ENCODE measurements at places on chromosomes 5 and 9.

DNA sequence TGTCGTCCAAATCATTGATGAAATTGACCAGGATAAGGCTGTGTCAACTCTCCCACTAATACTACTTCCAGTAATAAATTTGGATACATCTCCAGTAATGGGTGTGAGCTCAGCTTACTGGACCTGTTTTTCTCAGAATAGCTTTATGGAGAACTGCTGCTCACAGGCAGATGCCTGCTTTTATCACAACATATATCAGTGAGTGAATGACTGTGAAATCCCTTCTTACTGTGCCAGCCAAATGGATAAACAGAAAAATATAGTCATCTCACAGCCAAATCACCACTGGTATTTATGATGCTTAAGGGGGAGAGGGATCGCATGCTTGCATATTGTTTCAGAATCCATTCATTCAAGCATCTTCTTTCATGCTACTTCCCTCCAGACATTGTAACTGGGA is 148.4 kb upstream of the PAPPA start:
- DNase-seq = no peak

GRCh38 chr9:108322326-108323098 is 533.3 kb downstream of the ACTL7B start:
- no peak for DNase-seq

- no peak for DNase-seq
Measured at GRCh38 chr9:125393426-125393825, 131.8 kb downstream of the GAPVD1 start.

DNA sequence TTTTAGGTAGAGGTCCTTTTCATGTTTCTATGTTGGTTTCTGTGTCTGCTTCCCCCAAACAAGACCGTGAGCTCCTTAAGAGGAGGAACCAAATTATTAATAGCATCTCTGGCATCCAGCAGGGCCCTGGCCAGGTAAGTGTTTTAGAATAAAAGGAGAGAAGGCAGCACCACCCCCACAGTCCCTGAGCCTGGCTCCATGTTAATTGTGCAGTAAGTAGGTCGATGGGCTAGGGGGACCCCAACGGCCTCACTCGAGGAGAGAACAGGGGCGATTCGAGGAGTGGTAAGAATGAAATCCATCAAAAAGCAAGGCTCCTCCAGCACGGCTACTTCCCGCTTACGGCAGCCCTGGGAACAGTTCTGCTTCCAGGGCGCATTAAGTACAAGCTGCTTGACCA is 67.0 kb downstream of the GABBR2 start:
- no peak for DNase-seq

DNA sequence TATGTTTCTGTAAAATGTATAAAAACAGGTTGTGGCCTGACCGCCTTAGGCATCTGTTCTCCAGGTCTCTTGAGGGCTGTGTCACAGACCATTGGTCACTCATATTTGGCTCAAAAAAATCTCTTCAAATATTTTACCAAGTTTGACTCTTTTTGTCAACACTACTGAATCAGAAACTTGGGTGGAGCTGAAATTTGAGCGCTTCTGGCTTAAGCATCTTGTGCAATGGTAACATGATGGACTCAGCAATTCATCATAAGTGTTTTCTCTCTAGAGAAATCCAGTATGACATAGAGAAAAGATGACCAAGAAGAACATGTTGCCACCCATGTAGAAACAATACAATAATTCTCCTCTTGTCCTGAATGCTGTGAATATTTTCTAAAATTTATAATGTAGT is 387.9 kb downstream of the MAT2B start:
- DNase-seq = no peak

DNA sequence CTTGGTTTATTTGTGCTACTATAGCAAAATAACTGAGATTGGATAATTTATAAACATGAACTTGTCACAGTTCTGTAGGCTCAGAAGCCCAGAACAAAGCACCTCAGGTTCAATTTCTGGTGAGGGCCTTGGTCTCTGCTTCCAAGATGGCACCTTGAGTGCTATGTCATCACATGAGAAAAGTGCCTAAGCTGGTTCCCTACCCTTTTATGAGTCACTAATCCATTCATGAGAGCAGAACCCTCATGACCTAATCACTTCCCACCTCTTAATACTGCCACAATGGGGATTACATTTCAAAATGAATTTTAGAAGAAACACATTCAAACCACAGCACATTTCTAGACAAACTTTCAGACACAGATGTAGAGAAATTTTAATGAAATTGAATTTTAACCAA is 98.2 kb upstream of the PRSS3 start:
- no peak for DNase-seq

- no peak for DNase-seq
Measured at GRCh38 chr5:11540112-11540511, 364.1 kb downstream of the CTNND2 start.

- DNase-seq = no peak
Measured at GRCh38 chr9:37675661-37676060, 24.9 kb downstream of the FRMPD1 start.

- DNase-seq = no peak
Measured at GRCh38 chr5:178981381-178981780, 13.7 kb downstream of the GRM6 start.

DNA sequence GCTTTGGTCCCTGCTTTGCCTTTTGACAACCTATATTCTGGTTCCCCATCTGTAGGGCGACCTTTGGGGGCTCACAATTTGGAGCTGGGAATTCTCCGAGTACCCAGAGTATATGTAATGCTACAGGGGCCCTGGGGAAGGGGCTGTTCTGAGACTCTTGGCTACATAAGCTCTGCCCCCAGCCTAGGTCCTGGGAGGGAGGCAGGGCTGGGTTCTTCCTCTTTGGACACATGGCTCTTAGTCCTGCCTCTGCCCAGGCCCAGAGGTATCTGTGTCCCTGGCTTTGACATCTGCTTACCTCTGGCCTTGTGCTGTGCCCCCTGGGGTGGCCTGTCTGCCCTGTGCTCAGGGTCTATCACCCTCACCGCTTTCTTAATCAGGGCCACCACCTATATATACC is 181.6 kb downstream of the CACNA1B start:
- DNase-seq = no peak

DNA sequence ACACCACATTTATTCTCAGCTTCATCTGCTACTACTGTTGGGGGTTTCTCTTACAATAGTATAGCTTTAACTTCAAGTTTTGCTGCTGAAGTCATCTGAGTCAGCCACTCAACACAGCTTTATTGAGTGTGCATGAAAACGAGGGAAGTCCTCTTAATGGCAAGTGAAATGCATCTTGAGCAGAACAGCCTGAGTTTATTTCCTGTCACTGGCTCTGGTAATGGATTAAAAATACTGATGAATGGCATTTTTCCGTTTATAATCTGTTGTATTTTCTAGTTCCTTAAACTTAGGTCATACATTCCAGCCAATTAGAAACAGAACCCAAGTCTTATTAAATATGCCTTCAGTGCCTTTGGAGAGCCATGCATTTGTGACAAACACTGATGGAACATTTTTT is 238.6 kb downstream of the SLF1 start:
- DNase-seq = no peak

DNA sequence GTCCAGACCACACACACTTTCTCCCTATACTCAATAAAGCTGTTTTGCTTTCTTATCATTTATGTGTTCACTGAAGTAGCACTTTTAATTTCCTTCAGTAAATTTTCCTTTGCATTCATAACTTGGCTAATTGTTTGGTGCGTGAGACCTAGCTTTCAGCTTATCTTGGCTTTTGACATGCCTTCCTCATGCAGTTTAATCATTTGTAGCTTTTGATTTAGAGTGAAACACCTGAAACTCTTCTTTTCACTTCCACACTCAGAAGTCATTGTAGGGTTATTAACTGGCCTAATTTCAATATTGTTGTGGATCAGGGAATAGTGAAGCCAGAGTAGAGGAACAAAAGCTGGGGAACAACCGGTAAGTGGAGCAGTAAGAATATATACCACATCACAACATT is 114.7 kb downstream of the ST8SIA4 start:
- no peak for DNase-seq

DNA sequence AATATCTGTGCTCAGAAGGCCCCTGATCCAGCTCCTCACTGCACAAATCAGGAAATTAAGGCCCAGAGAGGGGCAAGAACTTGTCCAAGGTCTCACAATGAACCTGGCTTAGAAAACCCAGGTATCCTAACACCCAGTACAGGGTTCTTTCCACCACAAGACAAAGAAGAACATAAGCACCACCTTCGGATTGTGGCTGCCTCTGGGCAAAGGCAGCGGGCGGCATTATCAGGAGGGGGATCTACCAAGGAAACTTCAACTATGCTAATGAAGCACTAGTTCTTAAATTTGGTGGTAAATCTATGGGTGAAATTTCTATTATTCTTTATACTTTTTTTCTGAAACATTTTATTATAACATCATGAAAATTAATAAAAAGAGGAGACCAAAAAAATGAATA is 17.9 kb downstream of the ANXA6 start:
- DNase-seq = no peak

DNA sequence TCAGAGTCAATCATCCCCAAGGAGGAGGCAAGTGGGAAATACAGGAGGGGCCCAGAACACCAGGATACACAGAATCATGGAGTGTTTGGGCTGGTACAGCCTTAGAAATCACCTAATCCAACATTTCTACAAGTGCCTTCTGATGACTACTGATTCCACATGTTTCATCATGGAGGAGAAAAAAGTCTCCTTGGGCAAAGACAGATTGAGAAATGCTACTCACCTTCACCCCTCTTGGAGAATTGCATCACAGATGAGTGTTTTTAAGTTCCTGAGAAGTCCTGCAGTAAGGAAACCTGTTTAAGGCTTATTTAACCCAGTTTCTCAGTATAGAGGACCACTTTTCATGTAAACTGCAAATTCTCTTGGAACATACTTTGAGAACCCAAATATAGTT is 2.2 kb upstream of the SLIT3 start:
- no peak for DNase-seq

- no peak for DNase-seq
Measured at GRCh38 chr5:154189256-154189818, 1.2 kb upstream of the GALNT10 start.

DNA sequence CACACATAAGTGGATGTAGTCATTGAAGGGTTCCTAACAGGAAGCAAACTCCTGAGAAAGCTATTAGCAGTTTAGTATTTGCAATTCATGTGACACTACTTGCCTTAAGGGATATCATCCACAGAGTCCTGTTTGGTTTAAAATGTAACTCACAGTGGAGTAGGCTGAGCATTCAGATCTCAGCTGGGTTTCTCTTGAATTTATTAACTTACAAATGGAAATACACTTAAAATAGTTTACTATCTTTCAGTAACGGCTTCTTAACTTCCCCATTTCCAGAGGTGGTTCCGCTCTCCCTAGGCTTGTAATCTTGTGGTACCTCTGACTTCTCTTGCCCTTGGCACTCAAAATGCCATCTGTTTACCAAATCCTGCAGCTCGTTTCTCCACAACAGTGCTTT is 660.7 kb upstream of the ADAMTS16 start:
- DNase-seq = no peak

DNA sequence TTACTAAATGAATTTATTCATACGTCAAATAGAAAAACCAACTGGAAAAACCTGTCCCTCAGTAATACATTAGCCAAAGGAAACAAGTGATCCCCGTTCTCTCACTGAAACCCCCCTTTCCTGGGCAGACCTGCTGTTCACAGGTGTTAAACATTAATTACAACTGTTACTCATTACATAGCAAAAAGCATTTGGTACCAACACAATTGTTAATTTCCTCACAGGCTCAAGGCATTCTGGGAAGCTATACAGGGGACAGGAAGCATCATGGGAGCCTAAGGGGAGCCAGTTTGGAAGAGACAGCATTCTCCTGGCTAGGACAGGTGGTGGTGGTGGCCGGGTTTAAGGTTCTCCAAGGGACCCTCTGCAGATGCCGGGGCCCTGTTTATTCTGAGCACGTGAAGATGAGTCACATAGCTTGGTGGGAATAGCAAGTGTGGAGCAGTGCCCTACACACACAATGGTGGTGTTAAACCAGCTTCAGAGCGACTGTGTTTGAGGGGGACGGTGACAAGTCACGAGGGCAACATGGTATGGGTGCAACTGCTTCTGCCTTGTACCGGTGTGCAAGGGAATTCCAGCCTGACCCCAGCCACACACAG is 62.6 kb upstream of the SLC25A51 start:
- DNase-seq = peak; percentile 54

DNA sequence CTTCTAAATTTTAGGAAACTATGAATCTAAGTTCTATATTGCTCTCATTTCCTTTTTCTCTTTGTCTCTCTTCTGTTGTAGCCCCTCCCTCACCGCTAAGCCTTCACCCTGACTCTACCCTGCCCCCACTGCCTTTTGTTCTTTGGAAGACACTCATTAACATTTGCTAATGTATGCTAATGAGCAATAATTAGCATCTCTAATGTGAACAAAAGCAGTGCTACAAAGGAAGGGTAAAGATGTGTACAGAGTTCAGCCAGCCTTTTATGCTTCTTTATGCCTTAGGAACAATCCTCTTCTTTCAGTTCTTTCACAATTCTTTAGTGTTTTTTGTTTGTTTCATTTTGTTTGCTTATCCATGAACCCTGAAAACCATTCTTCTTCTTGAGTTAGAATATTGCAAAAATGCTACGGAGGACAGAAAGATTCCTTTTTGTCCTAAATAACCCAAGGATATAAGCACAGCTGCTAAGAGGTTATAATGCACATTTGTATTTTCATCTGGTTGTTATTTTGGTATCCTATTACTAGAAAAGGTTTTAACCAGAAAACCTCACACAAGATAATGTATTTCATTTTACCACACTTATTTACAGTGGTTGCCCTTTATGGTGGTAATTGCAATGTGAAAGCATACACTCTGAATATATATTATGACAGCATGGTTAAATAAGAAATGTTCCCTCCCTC is 159.3 kb downstream of the TMC1 start:
- DNase-seq = no peak
